Cortex of kidney (tissue), 1 donor: ENCODE measurements at places on chromosomes 16 and 17.

DNA sequence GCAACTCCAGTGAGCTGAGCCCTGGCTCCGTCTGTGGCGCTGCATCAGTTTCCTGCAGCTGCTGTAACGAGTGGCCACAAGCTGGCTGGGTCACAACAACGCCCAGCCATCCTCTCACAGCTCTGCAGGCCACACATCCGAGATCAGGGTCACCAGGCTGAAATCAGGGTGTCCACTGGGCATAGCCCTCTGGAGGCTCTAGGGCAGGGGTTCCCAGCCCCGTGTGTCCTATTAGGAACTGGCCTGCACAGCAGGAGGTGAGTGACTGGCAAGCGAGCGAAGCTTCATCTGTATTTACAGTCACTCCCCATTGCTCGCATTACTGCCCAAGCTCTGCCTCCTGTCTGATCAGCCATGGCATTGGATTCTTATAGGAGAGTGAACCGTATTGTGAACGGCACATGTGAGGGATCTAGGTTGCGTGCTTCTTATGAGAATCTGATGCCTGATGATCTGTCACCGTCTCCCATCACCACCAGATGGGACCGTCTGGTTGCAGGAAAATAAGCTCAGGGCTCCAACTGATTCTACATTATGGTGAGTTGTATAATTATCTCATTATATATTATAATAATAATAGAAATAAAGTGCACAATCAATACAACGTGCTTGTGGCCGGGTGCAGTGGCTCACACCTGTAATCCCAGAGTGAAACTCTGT lies 176.5 kb downstream of the SEC14L1 start:
- DNase-seq = no peak

- DNase-seq = no peak
Observed at GRCh38 chr16:81471882-81472281, 27.3 kb downstream of the CMIP start.

DNA sequence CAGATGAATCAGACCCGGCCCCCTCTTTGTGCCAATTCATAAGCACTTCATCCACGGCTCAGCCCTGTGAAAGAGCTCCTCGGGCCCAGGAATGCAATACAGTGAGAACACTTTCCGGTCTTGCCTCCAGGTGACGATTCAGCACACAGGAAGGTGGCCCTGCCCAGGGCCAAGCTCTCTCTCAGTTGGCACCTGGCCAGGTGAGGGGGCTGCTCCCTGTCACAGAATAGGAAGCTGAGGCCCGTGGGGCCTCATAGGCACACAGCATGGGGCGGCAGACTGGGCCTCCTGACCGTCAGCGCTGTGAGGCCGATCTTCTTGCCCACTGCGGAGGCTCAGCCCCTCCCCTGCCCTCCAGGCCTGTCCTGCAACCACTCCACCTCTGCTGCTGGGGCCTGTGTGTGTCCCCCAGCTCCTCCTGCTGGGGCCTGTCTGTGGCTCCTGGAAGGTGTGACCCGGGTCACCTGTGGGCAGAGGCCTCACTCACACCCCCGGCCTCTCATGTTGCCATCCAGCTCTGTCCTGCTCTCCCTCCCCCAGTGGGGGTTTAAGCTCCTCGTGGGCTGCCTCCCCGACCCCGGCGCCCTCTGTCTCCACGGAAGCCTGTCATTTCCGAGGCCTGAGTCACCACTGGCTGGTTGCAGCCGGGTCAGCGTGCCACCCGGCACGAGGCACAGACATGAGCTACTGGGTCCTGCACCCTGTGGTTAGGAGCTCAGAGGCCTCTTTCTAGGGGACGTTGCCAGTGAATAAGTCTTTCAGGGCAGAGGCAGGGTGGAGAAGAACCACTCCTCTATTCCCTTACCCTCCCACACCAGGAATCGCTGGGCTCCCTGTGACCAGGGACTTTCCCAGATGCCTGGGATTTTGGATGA lies 114.4 kb downstream of the SEC14L1 start:
- no peak for DNase-seq

- DNase-seq = no peak
Observed at GRCh38 chr17:42677921-42678781, 1.4 kb upstream of the PLEKHH3 start.

- no peak for DNase-seq
Observed at GRCh38 chr16:9682320-9682719, 499.9 kb downstream of the GRIN2A start.

DNA sequence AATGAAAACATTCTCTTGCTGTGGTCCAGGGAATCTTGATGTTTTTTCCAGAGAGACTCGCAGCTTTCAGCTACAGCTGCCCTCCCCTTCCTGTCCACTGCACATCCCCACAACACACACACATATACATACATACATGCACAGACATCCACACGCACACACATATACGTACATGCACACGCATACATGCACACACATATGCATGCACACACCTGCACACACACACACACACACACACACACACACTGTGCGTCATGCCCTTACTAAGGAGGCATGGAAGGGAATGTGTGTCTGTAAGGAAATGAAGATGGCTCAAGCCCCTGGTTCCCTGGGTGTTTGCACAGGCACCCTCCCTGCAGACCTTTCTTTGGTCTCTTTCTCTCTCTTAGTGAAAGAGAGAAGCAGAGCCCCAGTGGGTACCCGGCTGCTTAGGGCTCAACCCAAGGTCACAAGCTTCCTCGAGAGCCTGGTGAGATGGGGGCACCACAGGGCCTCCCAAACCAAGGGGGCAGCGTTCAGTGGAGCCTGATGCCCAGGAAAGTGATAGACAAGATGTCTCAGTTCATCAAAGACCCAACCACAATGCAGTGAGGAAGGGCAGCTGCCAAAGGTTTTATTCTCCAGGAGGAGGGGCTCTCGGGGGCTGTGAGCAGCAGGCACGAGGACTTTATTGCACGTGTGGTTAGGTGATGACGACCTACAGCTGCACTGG lies 33.3 kb downstream of the TNFRSF13B start:
- no peak for DNase-seq

GRCh38 chr17:2380226-2380922 lies 20.5 kb downstream of the MNT start:
- DNase-seq = no peak

GRCh38 chr17:72609501-72609900 lies 483.0 kb downstream of the SLC39A11 start:
- DNase-seq = no peak

DNA sequence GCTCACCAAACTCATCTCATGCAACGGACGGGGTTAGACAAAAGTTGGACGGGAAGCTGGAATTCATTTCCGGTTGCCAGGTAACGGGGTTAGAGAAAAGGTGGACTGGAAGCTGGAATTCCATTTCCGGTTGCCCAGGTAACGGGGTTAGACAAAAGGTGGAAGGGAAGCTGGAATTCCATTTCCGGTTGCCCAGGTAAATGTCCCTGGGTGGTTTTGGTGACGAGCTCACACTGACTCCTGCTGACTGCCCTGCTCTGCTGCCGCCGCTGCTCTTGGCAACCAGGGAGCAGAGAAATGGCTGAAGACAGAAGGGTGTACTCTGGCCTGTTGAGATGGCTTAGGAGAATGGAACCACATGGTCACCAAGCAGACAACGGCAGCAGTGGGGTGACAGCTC lies 170.3 kb upstream of the RPH3AL start:
- no peak for DNase-seq

DNA sequence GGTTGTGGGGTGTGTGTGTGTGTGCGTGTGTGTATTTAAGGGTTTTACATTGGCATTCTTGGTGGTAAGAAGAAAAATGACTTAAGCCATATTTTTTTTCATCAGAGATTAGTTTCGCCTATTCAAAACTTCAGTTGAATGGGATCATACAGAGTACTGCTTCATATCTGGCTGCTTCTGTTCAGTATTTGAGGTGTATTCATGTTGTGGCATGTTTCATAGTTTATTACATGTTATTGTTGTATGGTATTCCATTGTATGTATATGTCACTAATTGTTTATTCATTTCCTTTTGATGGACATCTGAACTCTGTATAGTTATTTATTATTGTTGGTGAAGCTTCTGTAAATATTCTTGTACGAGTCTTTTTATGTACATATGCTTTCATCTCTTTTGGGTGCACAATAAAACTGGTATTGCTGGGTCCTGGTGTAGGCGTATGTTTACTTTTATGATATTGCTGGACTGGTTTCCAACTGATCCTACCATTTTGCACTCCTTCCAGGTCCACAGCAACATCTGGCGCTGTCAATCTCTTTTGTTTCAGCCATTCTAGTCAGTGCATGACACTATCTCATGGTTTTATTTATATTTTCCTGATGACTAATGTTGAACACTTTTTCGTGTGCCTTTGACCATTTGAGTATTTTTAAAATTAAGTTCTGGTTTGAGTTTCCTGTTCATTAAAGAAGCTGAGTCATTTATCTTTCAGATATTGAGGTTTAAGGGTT lies 77.4 kb upstream of the MAF start:
- DNase-seq = no peak

DNA sequence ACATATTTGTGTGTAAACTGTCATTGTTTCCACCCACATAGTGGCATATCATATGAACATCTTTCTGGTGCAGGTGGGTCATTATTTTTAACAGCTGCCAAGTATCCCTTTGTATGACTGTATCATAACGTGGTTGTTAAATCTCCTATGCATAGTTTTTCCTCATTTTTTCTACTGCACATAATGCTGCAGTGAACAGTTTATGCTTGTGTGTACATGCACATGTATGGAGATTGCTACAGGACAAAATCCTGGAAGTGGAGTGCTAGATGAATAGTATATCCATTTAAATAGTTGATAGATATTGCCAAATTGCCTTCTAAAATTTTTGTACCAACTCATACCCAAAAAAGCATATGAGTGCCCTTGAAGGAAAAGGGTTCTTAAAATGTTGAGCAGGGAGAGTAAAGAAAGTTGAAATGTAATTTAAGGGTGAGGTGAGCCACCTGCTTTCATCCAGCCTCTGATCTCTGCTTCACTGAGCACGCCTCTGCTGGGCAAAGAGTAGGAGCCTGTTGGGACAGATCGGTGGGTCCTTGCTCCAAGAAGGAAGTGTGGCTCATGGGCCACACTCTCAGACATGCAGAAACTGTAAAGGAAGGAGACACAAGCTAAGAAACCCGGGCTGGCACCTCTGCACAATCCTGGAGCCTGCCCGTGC lies 55.3 kb downstream of the HLF start:
- DNase-seq = no peak

DNA sequence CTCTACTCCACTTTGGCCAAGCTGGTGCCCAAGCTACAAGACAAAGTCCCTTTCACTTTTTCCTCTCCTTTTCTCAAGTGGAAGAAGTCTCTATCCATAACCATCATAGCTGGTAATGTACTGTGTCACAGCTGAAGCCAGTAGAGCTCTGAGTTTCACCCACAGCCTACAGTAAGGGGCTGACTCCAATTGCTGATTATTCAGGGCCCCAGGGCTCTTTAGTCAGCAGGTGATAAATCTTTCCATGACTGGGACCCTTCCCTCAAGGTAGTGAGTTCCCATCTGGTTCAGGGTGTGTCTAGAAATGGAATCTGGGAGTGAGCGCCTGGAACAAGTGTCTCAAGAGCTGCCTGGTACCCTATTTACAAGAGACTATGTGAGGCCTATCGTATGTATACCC lies 436.0 kb upstream of the CA10 start:
- no peak for DNase-seq

GRCh38 chr17:59401725-59402124 lies 70.3 kb downstream of the YPEL2 start:
- no peak for DNase-seq
